ENCODE measurements at places on chromosomes 12 and 14. TPM values are rescaled to one million over a fixed set of nuclear protein-coding genes. Genes with fewer than 3 reads are reported as not detected.
A peak's percentile ranks its signal among the peaks of the same experiment; 100 is the strongest.

The KRT3 gene
- 0.61 TPM for total RNA-seq

GRCh38 chr12:62760779-62761178 is 174.2 kb downstream of the PPM1H start:
- no peak overlapping the region for H3K4me3 ChIP-seq
- H3K4me1 ChIP-seq = no peaks in the 10 kb centered on the region
- no peak overlapping the region for H3K27ac ChIP-seq

- H3K36me3 ChIP-seq = no peaks in the 10 kb centered on the region
- H3K27me3 ChIP-seq = peaks cover 98% of the 10 kb centered on the region
- H3K27ac ChIP-seq = peak overlapping the region; percentile 92
- peaks cover 29% of the 10 kb centered on the region for H3K4me1 ChIP-seq
These were observed 5.0 kb upstream of the CCND2 start for GRCh38 chr12:4268329-4269181.

- H3K27ac ChIP-seq = no peak overlapping the region
- no peak for DNase-seq
- no peak overlapping the region for H3K4me3 ChIP-seq
- H3K4me1 ChIP-seq = no peaks in the 10 kb centered on the region
- no peaks in the 10 kb centered on the region for H3K36me3 ChIP-seq
These were observed 930 bp upstream of the MIA2 start for GRCh38 chr14:39232554-39233415.

DNA sequence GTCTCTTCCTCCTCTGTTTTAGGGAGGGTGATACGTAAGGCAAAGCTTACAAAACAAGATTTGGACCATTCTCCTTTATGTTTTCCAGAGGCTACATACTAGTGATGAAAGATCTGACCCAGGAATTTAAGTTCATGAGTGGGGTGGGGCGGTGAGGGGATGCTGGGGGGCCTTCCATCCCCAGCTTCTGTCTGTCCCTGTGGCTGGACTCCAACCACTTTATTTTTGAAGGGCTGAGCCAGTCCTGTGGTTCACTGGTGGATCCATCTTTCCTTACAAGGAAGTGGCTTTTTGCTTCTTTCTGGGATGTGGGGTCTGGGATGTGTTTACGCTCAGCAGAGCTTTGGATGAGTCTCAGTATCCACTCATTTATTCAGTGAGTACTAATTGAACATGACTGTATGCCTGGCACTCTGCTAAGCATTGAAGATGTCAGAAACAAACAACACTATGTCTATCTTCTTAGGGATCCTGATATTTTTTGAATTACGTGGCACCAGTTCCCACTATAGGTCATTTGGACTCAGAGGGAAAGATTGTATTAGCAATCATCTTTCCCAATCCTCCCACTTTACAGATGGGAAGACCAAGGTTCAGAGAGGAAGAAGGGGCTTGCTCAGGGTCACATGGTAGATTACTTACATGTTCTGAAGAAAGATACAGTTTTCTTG is 291.8 kb upstream of the TBX3 start:
- no peaks in the 10 kb centered on the region for H3K4me1 ChIP-seq
- no peaks in the 10 kb centered on the region for H3K36me3 ChIP-seq
- DNase-seq = no peak

- DNase-seq = no peak
- H3K27me3 ChIP-seq = no peaks in the 10 kb centered on the region
- H3K27ac ChIP-seq = no peak overlapping the region
- no peak overlapping the region for H3K4me3 ChIP-seq
- peaks cover 6% of the 10 kb centered on the region for H3K36me3 ChIP-seq
These were observed 36.6 kb downstream of the DCAF4 start for GRCh38 chr14:72962829-72963312.

- H3K4me3 ChIP-seq = peak overlapping the region; percentile 45
- DNase-seq = no peak
- H3K27ac ChIP-seq = peak overlapping the region; percentile 69
- no peaks in the 10 kb centered on the region for H3K36me3 ChIP-seq
These were observed 112.8 kb upstream of the PELI2 start for GRCh38 chr14:56005191-56006053.

All from esophagus squamous epithelium (tissue), 5 donors.